ENCODE measurements at places on chromosomes 12 and 14. TPM values are rescaled to one million over a fixed set of nuclear protein-coding genes. Genes with fewer than 3 reads are reported as not detected.

Gene GCH1
- total RNA-seq: 1.9 TPM

Gene GALNT9
- 1.8 TPM for total RNA-seq

Gene PTPRO
- total RNA-seq: 25.7 TPM

Gene SPTB
- 1.6 TPM for total RNA-seq

Gene RASSF8
- 65.2 TPM for total RNA-seq

Gene SLC10A1
- total RNA-seq: 0.87 TPM

Gene PRKAB1
- 32.1 TPM for total RNA-seq

Gene SOX5
- 21.2 TPM for total RNA-seq

Gene TAMALIN
- total RNA-seq: 25.1 TPM

Gene DCTN2
- 109 TPM for total RNA-seq

Gene FOXG1
- 0.10 TPM for total RNA-seq

Gene IPO8
- total RNA-seq: 24.6 TPM

Gene NELL2
- 5.1 TPM for total RNA-seq

Gene WDHD1
- 2.0 TPM for total RNA-seq

Gene ST8SIA1
- total RNA-seq: 31.3 TPM

Gene P2RX7
- 0.13 TPM for total RNA-seq

Gene PPP1R1A
- 0.32 TPM for total RNA-seq

Gene LALBA
- total RNA-seq: not detected

Gene RNASE1
- 49.6 TPM for total RNA-seq

Gene SLC17A8
- total RNA-seq: 7.7 TPM

Gene SLC25A21
- 3.6 TPM for total RNA-seq

Gene KRT81
- total RNA-seq: not detected

Gene SLC25A47
- 0.52 TPM for total RNA-seq

Gene LHX5
- total RNA-seq: 0.49 TPM

Gene ASCL4
- total RNA-seq: not detected

Gene CLEC4D
- not detected for total RNA-seq

Gene KLRB1
- 0.36 TPM for total RNA-seq

Gene EID3
- 3.5 TPM for total RNA-seq

Gene TAS2R19
- 1.5 TPM for total RNA-seq

Gene MFAP5
- total RNA-seq: 1.3 TPM

Gene FZD10
- total RNA-seq: 0.30 TPM

Gene INSM2
- total RNA-seq: 0.34 TPM

Gene MUCL1
- not detected for total RNA-seq

Gene DEGS2
- total RNA-seq: 0.71 TPM

Gene IKZF4
- total RNA-seq: 9.9 TPM

Gene B3GNT4
- 1.8 TPM for total RNA-seq

Gene KERA
- total RNA-seq: not detected

Gene IGFBP6
- total RNA-seq: 2.1 TPM

Gene FAM181A
- 10.2 TPM for total RNA-seq

Gene SIX1
- 11.0 TPM for total RNA-seq

Gene FGD6
- total RNA-seq: 40.9 TPM

Gene ADAMTS20
- 1.1 TPM for total RNA-seq

Gene GMFB
- 47.2 TPM for total RNA-seq

Gene DLGAP5
- total RNA-seq: 23.8 TPM

Gene PDZRN4
- total RNA-seq: 1.6 TPM

Gene PRPF40B
- total RNA-seq: 23.4 TPM

Gene TPPP2
- total RNA-seq: not detected

Gene CMA1
- not detected for total RNA-seq

Gene LRP1-AS
- total RNA-seq: 1.4 TPM

Gene STYX
- total RNA-seq: 14.2 TPM
